Thoracic aorta (tissue), 2 donors: ENCODE measurements at places on chromosomes 11 and 22. TPM values are rescaled to one million over a fixed set of nuclear protein-coding genes. Genes with fewer than 3 reads are reported as not detected.
A peak's percentile ranks its signal among the peaks of the same experiment; 100 is the strongest.

- peaks cover 17% of the 10 kb centered on the region for H3K4me1 ChIP-seq
- no peak overlapping the region for H3K27ac ChIP-seq
Observed at GRCh38 chr11:86596861-86597586, 75.4 kb downstream of the ME3 start.

GRCh38 chr22:45885941-45886395, 91.0 kb downstream of the WNT7B start:
- no peaks in the 10 kb centered on the region for H3K4me1 ChIP-seq
- H3K27me3 ChIP-seq, result no peaks in the 10 kb centered on the region
- no peaks in the 10 kb centered on the region for H3K36me3 ChIP-seq
- no peak overlapping the region for H3K4me3 ChIP-seq

DNA sequence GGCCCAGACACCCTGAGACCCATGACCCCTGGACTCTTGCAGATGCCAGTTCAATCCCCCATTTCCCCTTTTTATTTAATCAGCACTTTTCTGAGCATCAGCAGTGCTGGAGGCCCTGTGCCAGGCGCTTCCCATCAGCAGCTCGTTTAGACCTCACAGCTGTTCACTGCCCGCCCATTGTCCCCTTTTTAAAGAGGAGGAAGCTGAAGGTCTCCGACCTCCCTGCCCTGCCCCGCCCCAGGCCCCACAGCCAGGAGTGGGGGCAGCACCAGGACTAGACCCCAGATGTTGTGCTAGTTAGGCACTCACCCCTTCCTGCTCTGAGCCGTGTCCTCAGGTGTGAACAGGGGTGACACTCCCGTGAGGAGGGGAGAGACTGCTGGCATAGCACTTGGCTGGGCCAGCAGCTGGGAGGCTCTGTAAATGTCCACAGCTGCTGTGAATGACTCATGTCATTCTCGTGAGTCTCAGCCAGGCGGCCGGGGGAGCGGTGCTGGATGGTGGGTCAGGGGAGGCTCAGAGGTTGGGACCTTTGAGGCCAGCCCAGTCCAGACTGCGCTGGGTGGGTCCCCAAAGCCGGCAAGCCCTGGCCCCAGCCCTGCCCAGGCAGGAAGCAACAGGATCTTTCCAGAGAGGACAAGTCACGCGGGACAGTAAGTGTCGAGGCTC, 19.9 kb downstream of the EMID1 start:
- no peak overlapping the region for H3K27ac ChIP-seq
- no peak overlapping the region for H3K4me3 ChIP-seq
- no peaks in the 10 kb centered on the region for H3K36me3 ChIP-seq

GRCh38 chr11:28713850-28714249, 605.7 kb downstream of the METTL15 start:
- H3K27me3 ChIP-seq, result no peaks in the 10 kb centered on the region
- no peak overlapping the region for H3K27ac ChIP-seq
- no peak for DNase-seq
- no peaks in the 10 kb centered on the region for H3K36me3 ChIP-seq
- no peak overlapping the region for H3K4me3 ChIP-seq

- DNase-seq, result no peak
- H3K4me1 ChIP-seq, result peaks cover 35% of the 10 kb centered on the region
- H3K27me3 ChIP-seq, result no peaks in the 10 kb centered on the region
- H3K4me3 ChIP-seq, result peak overlapping the region; percentile 15
- H3K27ac ChIP-seq, result peak overlapping the region; percentile 9
Observed at GRCh38 chr22:40183029-40183581, 5.4 kb downstream of the TNRC6B start.

GRCh38 chr11:62792202-62792575, 383 bp upstream of the TMEM223 start:
- no peak for DNase-seq
- peak overlapping the region; percentile 85 for H3K27ac ChIP-seq
- peaks cover 15% of the 10 kb centered on the region for H3K4me1 ChIP-seq
- no peaks in the 10 kb centered on the region for H3K27me3 ChIP-seq
- H3K4me3 ChIP-seq, result peak overlapping the region; percentile 80

DNA sequence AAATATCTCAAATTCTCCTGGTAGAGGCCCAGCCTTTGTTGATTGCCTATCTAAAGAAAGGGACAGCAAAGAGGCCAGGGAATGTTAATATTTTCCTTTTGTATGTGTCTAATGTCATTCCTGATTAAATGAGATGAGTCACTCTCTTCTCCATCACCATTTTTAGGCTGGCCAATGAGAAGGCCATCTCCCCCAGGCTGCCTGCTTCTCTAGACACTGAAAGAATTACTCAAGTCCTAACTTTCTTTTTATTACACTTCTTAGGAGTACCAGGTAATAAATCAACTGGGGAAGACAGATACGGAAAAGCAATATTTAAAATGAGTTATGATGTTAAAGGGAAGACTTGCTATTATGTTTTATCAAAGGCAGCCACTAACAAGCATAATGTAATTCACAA, 259.2 kb upstream of the SORL1-AS1 start:
- H3K4me1 ChIP-seq, result no peaks in the 10 kb centered on the region
- no peak overlapping the region for H3K27ac ChIP-seq

GRCh38 chr11:14273895-14274294, 85.1 kb downstream of the RRAS2 start:
- no peaks in the 10 kb centered on the region for H3K27me3 ChIP-seq
- DNase-seq, result no peak
- H3K36me3 ChIP-seq, result no peaks in the 10 kb centered on the region
- H3K27ac ChIP-seq, result no peak overlapping the region

- H3K36me3 ChIP-seq, result no peaks in the 10 kb centered on the region
- no peak overlapping the region for H3K4me3 ChIP-seq
- H3K27ac ChIP-seq, result no peak overlapping the region
- no peaks in the 10 kb centered on the region for H3K27me3 ChIP-seq
- DNase-seq, result no peak
Observed at GRCh38 chr11:92149996-92150395, 74.6 kb upstream of the FAT3 start.

DNA sequence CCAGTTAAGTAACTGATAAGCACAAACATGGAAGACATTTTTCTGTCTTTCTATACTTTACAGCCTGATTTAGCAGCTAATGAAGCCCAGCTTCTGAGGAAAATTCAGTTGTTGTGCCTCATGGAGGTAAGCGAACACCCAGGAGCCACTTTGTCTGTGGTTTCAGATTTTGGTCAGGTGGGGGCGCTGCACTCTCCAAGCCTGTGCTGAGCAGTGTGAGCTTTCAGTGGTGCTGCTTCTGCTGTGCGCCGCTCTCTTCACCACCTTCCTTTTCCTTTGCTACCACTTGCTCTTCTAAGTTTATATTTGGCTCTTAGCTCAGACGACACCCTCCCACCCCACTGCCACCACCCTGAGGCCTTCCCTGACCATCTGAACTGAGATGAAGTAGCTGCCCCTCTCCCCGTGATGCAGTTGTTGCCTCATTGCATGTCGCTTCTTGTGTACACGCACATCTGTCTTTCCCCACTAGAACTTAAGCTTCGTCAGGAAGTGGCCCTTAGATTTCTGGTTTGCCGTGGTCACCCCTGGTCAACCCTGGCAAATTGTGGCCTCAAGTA, 14.0 kb downstream of the PSMD13 start:
- H3K4me3 ChIP-seq, result no peak overlapping the region
- no peaks in the 10 kb centered on the region for H3K27me3 ChIP-seq
- no peak for DNase-seq
- peaks cover 55% of the 10 kb centered on the region for H3K36me3 ChIP-seq
- H3K4me1 ChIP-seq, result no peaks in the 10 kb centered on the region
- H3K27ac ChIP-seq, result no peak overlapping the region

DNA sequence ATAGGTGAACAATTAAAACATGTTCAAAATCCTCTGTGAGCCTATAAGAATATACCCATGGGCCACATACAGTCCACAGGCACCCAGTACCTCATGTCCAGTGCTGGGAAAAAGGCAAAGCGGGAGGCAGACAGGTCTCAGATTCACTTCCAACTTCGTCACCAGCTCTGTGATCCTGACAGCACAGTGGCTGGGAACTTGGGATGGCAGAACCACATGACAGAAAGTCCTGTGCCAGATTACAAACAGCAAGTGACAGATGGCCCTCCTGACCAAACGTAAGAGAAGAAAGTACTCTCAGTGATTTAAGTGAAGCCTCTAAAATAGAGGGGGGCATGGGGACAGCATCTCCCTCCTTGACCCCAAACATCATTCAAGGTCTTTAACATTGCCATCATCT, 5.8 kb downstream of the SLC1A2 start:
- DNase-seq, result no peak
- peaks cover 5% of the 10 kb centered on the region for H3K27me3 ChIP-seq
- no peak overlapping the region for H3K4me3 ChIP-seq
- H3K27ac ChIP-seq, result no peak overlapping the region

DNA sequence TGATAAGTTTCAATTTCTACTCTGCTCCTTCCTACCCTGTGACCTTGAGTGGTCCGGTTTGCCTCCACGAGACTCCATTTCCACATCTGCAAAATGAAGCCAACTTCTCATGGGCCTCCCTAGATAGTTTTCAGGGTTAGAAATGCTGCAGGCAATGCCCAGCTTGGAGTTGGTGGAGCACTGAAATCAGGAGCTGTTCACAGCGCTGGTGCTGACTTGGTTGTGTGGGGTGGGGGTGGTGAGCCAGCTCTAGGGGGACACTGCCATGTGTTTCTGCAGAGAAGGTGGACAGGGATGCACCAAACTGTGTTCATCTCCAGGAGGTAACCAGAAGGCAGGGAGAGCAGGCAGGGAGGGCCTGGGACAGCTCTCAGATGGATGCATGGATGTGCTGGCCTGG, 37.0 kb downstream of the SGSM1 start:
- DNase-seq, result no peak
- peaks cover 16% of the 10 kb centered on the region for H3K4me1 ChIP-seq
- H3K27ac ChIP-seq, result no peak overlapping the region
- no peaks in the 10 kb centered on the region for H3K27me3 ChIP-seq
- no peaks in the 10 kb centered on the region for H3K36me3 ChIP-seq

GRCh38 chr11:84871116-84871515, 756.0 kb downstream of the DLG2 start:
- H3K36me3 ChIP-seq, result no peaks in the 10 kb centered on the region
- no peak overlapping the region for H3K4me3 ChIP-seq
- H3K27me3 ChIP-seq, result no peaks in the 10 kb centered on the region
- no peaks in the 10 kb centered on the region for H3K4me1 ChIP-seq
- DNase-seq, result no peak
- no peak overlapping the region for H3K27ac ChIP-seq

DNA sequence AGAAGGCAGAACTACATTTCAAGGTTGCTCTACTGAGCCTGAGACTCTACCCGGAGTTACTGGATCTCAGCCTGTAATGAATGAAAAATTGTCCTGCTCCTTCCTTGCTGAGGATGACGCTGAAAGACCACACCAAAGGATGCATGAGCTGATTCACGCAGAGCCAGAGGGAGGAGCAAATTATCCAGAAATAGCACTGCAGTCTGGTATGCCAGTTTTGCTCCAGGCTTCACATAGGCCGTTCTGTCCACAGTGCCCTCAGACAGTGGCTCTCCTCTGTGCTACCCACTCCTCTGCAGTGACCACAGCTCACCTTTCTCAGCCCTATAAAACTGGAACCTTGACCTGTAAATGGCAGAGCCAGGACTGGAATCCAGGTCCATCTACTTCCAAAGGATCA, 79.3 kb upstream of the GALNT18 start:
- H3K27me3 ChIP-seq, result no peaks in the 10 kb centered on the region
- DNase-seq, result no peak
- no peaks in the 10 kb centered on the region for H3K4me1 ChIP-seq
- no peak overlapping the region for H3K4me3 ChIP-seq

DNA sequence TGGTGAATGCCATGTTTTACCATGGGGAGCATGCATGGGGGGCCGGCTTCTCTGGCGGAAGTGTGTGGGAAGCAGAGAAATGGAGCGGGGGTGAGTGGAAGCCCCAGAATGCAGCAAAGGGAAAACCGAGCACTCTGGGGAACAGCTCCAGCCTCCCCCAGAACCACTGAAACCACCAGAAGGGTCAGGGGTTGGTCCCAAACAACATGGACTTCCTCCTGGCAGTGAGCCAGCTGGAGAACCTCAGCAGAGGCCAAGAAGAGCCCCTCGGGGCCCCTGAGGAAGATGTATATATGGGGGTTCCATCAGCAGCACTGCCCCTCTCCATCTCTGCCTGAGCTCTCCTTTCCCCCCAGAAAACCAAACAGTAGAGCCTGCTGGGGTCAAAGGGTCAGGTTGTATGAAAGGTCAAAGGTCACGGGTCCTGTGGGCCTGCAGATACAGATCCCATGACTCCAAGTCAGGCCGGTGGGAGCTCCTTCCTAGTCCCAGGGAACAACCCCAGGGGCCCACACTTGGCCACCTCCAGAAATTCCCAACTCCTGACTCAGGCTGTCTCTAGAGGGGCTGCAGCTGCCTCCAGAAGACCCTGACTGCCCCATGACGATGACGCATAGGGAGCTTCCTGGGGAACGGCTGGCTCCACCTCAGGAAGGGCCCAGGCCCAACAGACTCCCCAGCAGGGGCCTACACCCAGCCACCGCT, 48.5 kb upstream of the TIMP3 start:
- DNase-seq, result no peak
- H3K36me3 ChIP-seq, result no peaks in the 10 kb centered on the region
- no peak overlapping the region for H3K4me3 ChIP-seq
- no peak overlapping the region for H3K27ac ChIP-seq

- no peaks in the 10 kb centered on the region for H3K36me3 ChIP-seq
- H3K27ac ChIP-seq, result peak overlapping the region; percentile 15
- DNase-seq, result no peak
- H3K4me3 ChIP-seq, result no peak overlapping the region
- H3K27me3 ChIP-seq, result no peaks in the 10 kb centered on the region
- peaks cover 54% of the 10 kb centered on the region for H3K4me1 ChIP-seq
Observed at GRCh38 chr22:50118129-50118528, 28.3 kb downstream of the MOV10L1 start.

- peaks cover 6% of the 10 kb centered on the region for H3K27me3 ChIP-seq
- peaks cover 34% of the 10 kb centered on the region for H3K4me1 ChIP-seq
- H3K4me3 ChIP-seq, result peak within 1 kb of the TSS; percentile 72
Observed at GRCh38 chr22:39244496-39245129, at the start of gene PDGFB. Gene PDGFB (minus strand): TSS chr22:39244982. CDS start chr22:39243963, 1,019 bp downstream.

DNA sequence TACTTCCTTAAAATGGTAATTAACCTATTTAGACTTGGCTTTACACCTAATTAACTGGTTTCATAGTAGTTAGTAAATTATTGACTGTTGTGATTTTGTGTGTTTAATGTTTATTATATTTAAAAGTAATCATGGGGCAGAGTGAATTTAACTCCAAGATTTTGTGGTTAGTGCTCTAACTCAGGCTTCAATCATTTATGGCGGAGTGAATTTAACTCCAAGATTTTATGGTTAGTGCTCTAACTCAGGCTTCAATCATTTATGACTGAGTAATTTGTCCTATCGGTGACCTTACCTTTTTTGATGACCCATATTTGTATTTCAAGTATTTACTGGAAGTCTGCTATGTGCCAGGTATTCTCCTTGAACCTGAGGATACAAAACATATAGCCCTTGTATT, 7.2 kb downstream of the PRRG4 start:
- H3K4me1 ChIP-seq, result no peaks in the 10 kb centered on the region
- H3K4me3 ChIP-seq, result no peak overlapping the region
- H3K27ac ChIP-seq, result no peak overlapping the region
- no peaks in the 10 kb centered on the region for H3K36me3 ChIP-seq
- DNase-seq, result no peak

GRCh38 chr11:78419327-78419726, 1.7 kb upstream of the GAB2 start:
- no peaks in the 10 kb centered on the region for H3K36me3 ChIP-seq
- no peak for DNase-seq
- peak overlapping the region; percentile 92 for H3K4me3 ChIP-seq
- H3K4me1 ChIP-seq, result peaks cover 50% of the 10 kb centered on the region
- peak overlapping the region; percentile 90 for H3K27ac ChIP-seq

IMMP1L gene
- total RNA-seq, result 8.0 TPM

C22orf31 gene
- total RNA-seq, result not detected

MOV10L1 gene
- total RNA-seq, result 7.4 TPM

SCN3B gene
- total RNA-seq, result not detected

SIK2 gene
- total RNA-seq, result 15.0 TPM

FIBP gene
- 111 TPM for total RNA-seq

IL18 gene
- 12.3 TPM for total RNA-seq

ADM2 gene
- total RNA-seq, result not detected

MS4A15 gene
- total RNA-seq, result not detected

TREH gene
- not detected for total RNA-seq

PTPRCAP gene
- total RNA-seq, result 4.0 TPM

NLRP14 gene
- not detected for total RNA-seq

MMP3 gene
- 8.9 TPM for total RNA-seq
